Smooth muscle cell of bladder (primary cell): ENCODE measurements at places on chromosomes 2 and 18. TPM values are rescaled to one million over a fixed set of nuclear protein-coding genes. Genes with fewer than 3 reads are reported as not detected.

SERPINB3 gene
- total RNA-seq: 0.28 TPM in 1 of 2 replicates, not detected in the other

ASXL3 gene
- total RNA-seq: 0.43 and 0.46 TPM in 2 replicates

GLI2 gene
- 6.4 and 11.3 TPM in 2 replicates for total RNA-seq

NGEF gene
- 0.74 and 1.1 TPM in 2 replicates for total RNA-seq

OR6B2 gene
- not detected in 2 replicates for total RNA-seq

POLR1B gene
- 9.7 and 11.5 TPM in 2 replicates for total RNA-seq
